ENCODE measurements at places on chromosomes 7 and 10.

GRCh38 chr7:48505051-48505450, 333.8 kb downstream of the ABCA13 start:
- DNase-seq: no peak

DNA sequence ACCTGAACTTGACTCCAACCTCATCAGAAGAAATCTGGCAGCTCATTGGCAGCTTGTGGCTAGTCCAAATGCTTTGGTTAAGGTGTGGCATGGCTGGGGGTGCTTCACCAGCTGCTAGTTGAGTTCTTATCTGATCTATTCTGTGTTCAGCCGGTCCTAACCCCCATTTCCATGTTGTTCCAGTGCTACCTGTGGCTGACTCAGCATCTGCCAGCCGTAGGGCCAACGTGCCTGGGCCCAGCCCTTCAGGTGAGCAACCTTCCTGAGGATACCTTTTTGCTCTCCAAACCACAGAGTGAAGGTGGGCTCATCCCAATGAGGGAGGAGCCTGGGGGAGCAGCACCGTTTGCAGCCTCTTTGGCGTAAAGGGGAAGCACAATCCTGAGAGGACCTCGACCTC, 46.8 kb upstream of the C10orf120 start:
- DNase-seq: no peak

DNA sequence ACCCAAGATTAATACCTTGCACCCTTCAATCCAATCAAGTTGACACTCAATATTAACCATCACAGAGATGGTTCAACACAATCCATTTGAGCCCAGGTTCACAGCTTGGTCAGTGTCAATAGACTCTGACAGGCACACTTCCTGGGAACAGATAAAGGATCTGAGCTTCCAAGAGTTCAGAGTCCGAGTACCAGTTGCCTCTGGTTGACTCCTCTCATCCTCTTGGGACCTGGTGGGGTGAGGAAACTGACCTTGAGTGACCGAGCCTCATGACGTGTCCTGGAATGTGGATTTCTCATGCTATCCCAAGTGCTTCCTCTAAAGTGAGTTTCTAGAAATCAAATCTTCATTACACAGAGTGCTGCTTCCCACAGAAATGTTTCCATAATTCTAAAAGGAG, 162.0 kb downstream of the CYP26A1 start:
- no peak for DNase-seq

GRCh38 chr7:103989785-103990767, 618 bp upstream of the RELN start:
- DNase-seq: no peak

DNA sequence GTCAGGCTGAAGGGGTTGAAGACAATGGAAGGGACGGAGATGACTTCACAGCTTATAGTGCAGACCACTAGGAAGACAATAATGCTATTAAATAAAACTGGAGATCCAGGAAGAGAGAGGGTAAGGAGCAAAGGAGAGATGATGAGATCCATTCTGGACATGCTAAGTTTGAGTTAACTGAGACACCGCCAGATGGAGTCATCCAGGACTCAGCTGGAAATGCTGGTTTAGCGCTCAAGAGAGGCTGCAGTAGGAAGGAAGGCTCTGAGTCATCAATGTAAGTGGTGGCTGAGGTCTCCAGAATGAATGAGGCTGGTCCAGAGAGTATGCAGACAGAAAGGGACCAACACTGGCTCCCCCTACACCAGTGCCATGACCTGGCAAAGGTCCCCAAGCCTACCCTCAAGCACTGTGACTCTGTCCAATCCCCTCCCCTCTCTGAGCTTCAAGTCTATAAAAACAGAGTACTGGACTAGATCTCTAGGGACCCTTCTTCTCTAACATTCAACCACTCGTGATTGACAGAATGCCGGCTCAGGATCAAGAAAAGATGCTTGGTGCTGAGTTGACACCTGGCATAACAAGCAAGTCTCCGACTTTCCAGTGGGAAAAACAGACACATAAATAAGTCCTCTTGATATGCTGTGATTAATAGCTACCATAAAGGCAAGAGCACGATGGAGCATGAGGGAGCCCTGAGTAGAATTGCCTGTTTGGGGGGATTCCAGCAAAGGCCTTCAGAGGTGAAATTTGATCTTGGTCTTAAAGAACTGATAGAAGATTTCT, 8.9 kb downstream of the GFRA1 start:
- no peak for DNase-seq

GRCh38 chr10:52437205-52437646, 123.1 kb downstream of the DKK1 start:
- no peak for DNase-seq

GRCh38 chr10:73096041-73096448, 621 bp downstream of the P4HA1 start:
- DNase-seq: no peak

- no peak for DNase-seq
These were observed 6.6 kb upstream of the KLF14 start for GRCh38 chr7:130740606-130741005.

DNA sequence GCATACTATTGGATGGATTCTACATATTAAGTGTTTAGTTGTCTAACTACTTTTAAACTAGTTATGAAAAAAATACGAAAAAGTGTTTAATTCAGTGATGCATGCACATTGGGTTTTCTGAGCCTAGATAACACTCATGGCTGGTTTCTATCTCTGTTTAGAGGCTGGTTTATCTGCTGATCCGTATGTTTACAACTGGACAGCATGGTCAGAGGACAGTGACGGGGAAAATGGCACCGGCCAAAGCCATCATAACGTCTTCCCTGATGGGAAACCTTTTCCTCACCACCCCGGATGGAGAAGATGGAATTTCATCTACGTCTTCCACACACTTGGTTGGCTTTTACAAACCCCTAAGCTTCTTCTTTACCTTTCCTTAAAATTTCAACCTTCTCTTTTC, 10.2 kb downstream of the GPNMB start:
- DNase-seq: no peak

DNA sequence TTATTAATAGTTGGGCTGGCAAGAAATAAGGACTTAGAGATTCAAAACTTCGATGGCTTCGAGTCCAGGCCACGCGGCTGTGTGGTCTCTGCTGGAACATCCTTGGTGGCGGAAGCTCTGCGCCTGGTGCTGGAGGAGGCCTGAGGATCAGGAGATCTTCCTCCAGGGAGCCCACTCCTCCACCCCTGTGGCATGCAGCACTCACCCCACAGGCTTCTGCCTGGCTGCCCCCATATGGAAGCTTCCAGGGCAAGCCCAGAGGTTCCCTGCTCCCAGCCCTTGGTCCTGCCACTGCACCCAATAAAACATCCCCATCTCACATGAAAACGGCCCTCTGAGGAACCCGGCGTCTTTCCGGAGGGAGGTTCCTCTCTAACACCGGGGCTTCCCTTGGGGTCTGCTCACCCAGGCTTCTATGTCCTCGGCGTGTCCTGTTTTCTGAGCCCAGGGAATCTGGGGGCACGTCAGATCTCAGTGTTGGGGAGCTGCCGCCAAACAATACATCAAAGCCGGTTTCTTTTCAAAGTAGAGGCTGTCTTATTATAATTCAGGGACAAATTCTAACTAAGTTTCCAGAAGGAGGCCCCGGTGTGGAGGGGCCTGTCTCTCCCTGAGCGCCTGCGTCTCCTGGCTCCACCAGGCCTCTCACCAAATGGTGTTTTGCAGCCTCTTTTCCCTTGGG, 32.4 kb downstream of the CALML3 start:
- DNase-seq: no peak

GRCh38 chr7:147472556-147472955, 1118.0 kb upstream of the C7orf33 start:
- no peak for DNase-seq

DNA sequence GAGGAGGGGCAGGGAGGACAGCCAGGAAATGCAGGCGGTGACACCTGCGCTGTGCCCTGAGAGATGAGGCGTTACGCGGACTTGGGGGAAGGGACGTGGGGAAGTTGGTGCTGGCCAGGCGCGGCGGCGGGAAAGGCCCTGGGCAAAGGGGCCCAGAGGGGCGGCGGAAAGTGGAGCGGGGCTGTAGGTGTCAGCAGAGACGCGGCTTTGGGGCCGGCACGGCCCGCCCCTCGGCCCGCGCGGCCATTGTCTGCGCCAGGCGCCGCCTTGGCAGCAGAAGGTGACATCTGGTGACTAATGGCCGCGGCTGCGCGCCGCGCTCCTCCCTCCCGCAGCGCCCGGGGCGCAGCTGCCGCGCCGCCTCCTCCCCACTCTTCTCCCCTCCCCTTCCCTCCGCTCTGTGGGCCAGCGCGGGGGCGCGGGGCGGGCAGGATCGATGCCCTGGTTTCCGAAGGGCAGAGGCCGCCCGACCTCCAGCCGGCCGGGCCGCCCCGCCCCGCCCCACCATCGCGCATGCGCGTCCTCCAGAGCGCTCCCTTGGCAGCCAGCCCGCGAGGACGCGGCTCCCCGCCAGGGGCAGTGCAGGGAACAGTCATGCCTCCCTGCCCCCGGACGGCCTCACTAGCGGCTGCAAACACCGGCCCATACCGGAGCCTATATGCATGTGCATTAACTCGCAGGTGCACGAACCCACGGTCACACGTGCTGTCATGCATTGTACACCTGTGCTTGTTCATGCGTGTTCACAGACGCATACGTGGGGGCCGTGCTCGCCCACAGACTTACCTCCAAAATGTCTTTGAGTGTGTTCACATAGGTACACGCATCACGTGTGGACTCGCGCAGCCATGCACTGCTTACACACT, 269.6 kb downstream of the RPS24 start:
- peak; percentile 76 for DNase-seq

GRCh38 chr7:74217455-74218342, 7.9 kb downstream of the LAT2 start:
- DNase-seq: no peak

DNA sequence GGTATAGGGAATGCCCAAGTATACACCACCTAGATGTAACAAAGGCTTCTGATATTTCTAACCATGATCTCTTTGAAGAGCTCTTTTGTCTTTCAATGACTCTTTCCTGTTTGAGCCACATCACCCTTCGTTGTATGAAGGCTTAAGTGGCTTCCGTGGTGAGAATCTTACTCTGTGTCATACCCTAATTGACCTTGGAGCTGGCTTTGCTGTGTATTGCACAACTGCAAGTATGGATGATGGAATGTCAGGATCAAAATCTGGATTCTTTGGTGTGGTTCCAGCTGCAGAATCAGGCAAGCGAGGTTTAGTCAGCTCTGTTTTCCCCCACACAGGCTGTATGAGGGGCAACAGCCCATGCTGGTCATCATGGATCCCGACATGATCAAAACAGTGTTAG, 16.0 kb downstream of the CYP3A43 start:
- no peak for DNase-seq

- DNase-seq: no peak
These were observed at the start of gene MICALL2 for GRCh38 chr7:1458683-1459511. MICALL2 (minus strand) TSS chr7:1459470; CDS start chr7:1459326, 144 bp downstream.

DNA sequence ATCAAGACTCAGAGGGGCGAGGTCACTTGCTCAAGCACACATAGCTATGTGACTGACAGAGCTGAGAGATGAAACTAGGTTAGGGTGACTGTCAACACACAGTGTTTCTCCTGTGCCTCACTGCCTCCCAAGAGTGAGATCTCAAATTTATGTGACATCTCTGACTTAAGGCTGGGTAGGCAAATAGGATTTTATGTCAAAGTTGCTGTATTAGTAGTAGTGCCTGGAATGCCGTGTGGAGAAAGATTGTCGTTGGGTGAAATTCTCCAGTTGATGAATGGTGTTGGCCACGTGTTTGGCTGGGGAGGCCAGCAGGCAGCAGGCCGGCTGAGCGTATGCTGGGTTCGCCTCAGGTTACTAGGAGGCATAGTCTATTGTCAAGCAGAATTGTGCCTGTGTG, 148.3 kb upstream of the BMPER start:
- no peak for DNase-seq

DNA sequence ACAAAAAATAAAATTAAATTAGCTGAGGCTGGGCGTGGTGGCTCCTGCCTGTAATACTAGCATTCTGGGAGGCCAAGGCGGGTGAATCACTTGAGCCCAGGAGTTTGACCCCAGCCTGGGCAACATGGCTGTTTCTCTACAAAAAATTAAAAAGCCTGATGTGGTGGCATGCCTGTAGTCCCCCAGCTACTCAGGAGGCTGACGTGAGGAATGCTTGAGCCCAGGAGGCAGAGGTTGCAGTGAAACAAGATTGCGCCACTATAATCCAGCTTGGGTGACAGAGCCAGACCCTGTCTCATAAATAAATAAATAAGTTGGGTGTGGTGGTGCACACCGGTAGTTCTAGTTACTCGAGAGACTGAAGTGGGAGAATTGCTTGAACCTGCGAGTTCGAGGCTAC, 65.1 kb downstream of the GNA12 start:
- no peak for DNase-seq

DNA sequence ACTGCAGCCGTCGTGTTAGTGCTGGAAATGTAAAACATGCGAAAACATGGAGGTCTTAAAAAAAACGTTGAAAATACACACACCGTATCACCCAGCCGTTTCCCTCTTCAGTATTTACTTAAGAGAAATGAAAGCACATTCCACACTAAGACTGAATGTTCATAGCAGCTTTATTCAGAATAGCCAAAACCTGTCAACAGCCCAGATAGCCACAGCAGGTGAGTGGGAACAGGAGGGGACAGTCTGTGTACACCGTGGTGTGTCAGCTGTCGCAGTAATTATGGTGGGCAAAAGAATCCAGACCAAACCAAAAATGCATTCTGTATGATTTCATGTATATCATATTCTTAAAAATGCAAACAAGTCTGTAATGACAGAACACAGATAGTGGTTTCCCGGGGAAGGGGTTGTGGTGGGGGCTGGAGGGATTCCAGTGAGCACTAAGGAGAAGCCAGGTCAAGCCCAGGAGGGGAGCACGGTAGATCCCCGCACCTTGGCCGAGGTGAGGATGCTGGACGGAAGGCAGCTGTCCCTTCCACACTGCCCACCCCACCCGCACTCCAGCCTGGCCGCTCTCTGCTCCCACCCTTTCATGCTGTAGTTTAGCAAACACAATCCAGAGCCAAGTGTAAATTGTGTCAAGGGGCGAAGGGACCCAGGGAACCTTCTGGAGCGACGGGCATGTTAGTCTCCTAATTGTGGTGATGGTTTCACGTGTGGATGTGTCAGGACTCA, 123.6 kb downstream of the NKX6-2 start:
- DNase-seq: no peak

- DNase-seq: no peak
These were observed 45.7 kb upstream of the UBE2H start for GRCh38 chr7:129998446-129998845.

GRCh38 chr7:10343108-10343507, 630.6 kb upstream of the PHF14 start:
- no peak for DNase-seq

DNA sequence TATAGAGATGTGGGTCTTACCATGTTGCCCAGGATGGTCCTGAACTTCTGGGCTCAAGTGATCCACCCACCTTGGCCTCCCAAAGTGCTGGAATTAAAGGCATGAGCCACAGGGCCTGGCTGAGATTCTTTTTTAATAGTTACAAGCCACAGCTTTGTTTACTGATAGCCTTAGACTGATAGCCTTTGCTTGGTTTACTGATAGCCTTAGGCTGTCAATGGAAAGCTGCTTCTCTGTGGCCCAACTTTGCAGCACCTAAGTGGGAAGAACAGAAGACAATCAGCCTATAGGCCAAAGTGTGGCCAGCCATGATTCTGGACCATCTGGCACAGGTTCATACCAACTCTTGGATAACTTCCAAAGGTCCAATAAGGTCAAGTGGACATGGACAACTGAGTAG, 24.1 kb upstream of the CDCA7L start:
- no peak for DNase-seq

GRCh38 chr7:36287371-36288241, 102.1 kb upstream of the ANLN start:
- DNase-seq: no peak
